ENCODE measurements at places on chromosomes 12 and 14.

DNA sequence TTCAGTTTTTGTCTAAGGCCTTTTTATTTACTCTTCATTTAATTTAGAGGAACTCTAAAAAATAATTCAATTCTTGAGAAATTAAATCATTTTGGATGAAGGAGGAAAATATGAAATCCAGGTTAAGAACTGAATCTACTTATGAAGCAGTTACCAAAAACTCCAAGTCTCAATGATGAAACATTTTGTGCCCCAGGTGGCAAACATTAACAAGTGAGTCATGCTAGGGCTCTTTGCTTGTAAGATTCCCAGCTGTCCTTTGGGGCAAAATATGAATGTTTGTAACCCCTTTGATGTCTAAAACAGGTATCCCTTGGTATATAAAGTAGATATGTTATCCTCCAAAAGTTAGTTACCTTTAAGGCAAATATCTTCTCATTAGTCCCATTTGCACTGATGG lies 202.4 kb downstream of the NEDD1 start:
- peak; percentile 15 for DNase-seq

DNA sequence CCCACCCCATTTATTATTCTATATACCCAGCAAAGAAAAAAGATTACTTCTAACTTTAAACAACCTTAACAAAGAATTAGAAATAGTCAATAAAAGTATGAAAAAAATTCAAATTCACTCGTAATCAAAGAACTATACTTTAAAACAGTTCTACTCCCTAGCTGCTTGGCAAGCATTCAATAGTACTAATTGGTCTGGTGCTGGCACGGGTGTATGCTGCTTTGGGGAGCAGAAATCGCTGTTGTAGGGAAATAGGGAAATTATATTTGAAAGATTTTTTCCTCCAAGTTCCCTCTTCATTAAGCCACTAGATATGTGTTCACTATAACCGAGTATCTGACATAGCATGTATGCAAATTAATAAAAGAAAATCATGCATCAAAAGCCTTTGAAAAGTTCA lies 65.7 kb downstream of the DICER1 start:
- DNase-seq = no peak

- DNase-seq = no peak
These were observed 138.0 kb downstream of the ANO2 start for GRCh38 chr12:5807090-5807414.

- DNase-seq = no peak
These were observed 169.5 kb upstream of the NTF3 start for GRCh38 chr12:5262450-5262849.

Measured in kidney glomerular epithelial cell (primary cell).